ENCODE measurements at places on chromosomes 11 and 22.

- DNase-seq = no peak
These were observed 17.8 kb upstream of the P2RY2 start for GRCh38 chr11:73200256-73200655.

DNA sequence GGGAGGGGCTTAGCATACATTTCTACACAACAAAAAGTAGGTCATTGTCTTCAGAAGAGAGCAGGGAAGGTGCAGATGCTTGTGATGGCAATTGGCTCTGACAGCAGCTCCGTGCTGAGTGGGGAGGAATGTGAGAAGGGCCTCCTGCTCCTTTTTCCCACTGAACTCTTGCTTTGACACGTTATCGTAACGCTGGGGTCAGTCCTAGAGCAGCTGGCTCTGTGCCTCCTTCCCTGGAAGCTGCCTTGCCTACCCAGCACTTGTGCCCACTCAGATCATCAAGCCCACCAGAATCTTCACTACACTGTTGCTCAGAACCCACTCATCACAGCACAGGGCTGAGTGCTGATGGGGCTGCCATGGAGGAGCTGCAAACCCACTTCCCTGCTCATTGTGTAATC is 14.9 kb upstream of the NAV2 start:
- no peak for DNase-seq

DNA sequence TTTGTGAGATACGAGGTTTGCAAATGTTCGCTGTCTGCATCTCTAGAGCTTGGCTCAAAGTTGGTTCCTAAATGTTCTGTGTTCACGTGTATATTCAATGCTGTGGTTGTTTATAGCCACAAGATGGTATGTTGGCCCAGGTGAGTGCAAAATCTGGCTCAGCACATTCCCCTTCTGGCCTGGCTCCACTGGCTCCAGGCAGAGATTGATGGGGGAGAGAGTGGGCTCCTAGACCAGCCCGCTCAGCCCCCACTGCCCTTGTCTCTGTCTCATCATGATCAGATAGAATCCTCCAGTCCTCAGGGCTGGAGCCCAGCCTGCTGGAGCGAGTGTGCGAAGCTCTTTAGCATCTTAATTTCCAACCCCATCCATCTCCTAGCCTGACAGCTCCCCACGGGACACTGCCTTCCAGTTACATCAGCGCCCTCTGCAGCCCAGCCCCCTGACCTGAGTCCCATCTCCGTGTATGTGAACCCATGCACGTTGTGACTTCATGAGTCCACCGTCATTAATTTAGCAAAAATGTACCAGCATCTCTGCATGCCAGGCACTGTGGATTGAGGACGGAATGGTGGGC is 2.0 kb downstream of the P2RX3 start:
- DNase-seq = no peak

GRCh38 chr22:38700270-38700788 is 414 bp downstream of the JOSD1 start:
- no peak for DNase-seq

GRCh38 chr22:29096736-29097669 is 24.2 kb downstream of the KREMEN1 start:
- no peak for DNase-seq

DNA sequence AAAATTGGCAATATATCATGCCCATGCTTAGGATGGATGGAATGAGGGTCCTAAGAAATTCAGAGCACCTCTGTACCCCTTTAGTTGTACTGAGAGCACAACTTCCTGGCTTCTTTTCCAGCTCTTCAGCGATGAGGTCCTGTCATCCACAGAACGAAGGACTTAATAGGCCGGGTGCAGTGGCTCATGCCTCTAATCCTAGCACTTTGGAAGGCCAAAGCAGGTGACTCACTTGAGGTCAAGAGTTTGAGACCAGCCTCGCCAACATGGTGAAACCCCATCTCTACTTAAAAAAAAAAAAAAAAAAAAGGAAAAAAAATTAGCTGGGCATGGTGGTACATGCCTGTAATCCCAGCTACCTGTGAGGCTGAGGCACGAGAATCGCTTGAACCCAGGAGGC is 125.3 kb upstream of the BMAL1 start:
- no peak for DNase-seq

GRCh38 chr11:21963013-21963412 is 229.9 kb upstream of the ANO5 start:
- no peak for DNase-seq

GRCh38 chr11:92461447-92461846 is 236.8 kb downstream of the FAT3 start:
- no peak for DNase-seq

GRCh38 chr22:23250056-23250784 is 69.9 kb downstream of the BCR start:
- DNase-seq = no peak

- no peak for DNase-seq
These were observed 9.2 kb downstream of the MAPK8IP1 start for GRCh38 chr11:45894555-45895247.

GRCh38 chr11:115363426-115363825 is 140.8 kb downstream of the CADM1 start:
- no peak for DNase-seq

DNA sequence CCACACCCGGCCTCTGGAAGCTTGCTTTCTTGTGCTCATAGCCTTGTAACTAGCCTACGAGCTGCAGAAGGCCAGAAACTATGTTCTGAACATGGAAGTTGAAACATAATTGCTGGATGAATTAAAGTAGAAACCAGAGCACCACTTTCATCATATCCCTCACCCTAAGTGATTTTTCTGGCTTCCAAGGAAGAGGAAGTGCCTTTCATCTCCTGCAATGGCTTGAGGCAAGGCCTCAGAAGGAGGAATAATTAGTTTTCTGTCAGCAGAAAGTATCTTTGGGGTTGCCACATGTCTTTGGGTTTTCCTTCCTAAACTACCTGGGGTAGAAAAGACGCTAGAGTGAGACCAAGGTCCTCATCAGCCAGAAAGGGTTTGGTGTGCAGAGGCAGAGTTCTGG is 14.5 kb downstream of the RPL27A start:
- no peak for DNase-seq

DNA sequence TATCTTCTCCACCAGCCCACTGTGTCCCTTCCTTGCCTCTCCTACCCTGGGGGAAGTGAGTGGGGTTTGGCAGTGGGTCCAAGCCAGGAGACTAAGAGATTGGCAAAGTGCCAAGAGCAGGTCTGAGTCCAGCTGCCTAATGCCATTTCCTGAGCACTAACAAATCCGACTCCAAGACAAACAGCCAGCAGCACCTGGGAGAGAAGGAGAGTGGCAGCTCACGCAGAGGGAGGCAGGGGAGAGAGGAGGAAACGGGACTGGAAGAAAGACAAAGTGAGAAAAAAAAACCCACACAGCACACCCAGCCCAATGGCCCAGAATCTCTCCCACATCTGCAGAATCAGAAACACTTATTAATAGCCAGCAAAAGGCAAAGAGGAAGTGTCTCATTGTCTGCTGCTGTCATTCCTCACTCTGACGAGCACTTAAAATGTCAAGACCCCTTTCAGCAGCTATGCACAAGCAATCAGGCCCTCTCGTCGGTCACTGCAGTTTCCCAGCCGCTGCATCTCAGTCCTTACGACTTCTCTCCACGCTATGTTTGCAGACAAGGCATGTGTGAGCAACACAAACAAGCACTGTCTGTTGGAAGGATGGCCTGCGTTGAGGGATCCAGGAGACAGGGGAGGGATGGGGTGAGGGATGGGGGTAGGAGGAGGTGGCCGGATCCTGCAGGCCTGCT is 558.4 kb upstream of the CADM1 start:
- DNase-seq = peak; percentile 27

DNA sequence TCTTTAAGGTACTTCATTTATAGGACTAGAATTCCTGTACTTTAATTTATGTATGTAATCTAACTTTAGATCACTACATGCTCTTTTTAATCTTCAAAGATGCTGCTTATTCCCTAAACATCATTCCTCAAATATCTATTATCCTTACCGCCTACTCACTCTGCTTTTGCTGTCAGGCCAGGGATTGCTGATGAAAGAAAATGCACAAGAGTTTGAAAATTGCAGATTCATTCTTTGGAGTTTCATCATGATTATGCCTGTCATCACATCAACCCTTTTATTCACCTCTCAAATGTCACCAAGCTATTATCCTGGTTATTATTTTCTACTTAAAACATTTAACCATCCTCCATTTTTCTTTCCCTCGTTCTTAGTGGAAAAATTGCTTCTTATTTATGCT is 802.7 kb downstream of the METTL15 start:
- DNase-seq = no peak

DNA sequence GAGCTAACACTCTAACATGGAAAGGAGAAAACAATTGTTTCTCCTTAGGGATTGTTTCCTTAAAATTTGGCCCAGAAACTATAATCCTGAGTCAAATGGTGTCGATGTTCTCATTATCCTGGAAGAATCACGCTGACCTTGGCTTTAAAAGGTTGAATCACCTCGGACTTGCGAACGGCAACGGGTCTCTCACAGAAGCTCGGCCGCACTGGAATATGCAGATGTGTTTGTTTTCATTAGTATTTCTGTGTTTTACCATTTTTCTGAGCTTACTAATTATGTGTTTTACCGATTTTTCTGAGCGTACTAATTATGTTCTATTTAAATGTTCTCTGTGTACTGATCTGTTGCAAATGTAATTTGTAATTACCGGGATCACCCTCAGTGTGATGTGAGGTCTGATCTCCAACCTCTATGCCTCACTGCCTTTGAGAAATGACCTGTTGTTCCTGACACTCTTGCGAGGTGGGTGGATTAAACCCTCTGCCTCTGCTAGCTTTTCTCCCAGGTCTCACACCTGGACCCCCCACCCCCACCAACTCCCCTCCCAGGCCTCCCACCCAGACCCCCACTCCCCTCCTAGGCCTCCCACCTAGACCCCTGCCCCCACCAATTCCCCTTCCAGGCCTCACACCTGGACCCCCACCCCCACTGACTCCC is 38.3 kb upstream of the BRSK2 start:
- peak; percentile 76 for DNase-seq

DNA sequence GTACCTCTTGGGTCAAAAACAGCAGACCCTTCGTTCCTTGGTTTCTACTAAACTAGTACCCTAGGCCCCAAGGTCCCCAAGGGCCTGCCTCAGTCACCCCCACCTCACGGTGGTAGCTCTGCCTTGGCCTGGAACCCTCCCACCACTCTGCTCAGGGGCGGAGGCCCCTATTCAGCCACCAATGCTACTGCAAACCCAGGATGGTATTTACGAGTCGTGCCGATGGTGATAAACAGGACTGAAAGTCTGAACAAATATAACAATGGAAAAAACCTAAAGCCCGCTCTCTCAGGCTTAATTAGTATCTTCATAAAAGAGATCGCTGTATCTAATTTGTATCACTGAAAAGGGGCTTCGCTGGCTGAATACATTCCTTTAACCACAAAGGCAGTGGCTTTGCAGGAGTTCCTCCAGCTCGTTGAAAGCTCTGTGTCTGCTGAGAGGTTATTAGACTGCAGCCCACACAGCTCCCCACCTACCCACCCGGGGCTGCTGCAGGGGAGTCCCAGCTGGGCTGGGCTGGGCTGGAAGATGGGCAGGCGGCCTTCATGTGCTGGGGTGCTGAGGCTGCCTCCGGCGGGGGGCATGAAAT is 15.2 kb downstream of the SHISAL1 start:
- DNase-seq = no peak

GRCh38 chr11:133366147-133366546 is 166.2 kb downstream of the OPCML start:
- no peak for DNase-seq

DNA sequence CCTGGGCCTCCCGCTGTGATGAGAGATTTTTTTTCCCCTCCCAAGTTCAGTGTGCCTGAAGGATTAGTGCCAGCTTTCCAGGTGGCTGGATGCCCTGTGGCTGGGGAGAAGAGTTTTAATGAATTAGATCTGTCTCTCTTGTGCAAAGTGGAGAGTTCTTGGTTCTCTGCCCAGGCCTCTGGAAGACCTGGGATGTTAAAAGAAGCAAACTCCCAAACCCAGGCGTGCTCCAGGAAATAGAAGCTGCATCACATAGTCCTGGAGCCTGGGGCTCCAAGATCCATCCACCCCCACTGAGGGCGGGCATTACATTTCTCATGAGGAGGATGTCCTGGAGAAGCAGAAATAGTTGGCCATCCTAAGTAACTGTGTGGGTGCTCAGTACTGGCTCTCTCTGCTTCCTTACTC is 30.6 kb downstream of the SDHAF2 start:
- no peak for DNase-seq

- peak; percentile 94 for DNase-seq
These were observed 297.1 kb downstream of the ETS1 start for GRCh38 chr11:128290106-128290840.

GRCh38 chr22:21759093-21759492 is 23.5 kb upstream of the YPEL1 start:
- no peak for DNase-seq
